ENCODE measurements at places on chromosomes 3 and 15.
A peak's percentile ranks its signal among the peaks of the same experiment; 100 is the strongest.

DNA sequence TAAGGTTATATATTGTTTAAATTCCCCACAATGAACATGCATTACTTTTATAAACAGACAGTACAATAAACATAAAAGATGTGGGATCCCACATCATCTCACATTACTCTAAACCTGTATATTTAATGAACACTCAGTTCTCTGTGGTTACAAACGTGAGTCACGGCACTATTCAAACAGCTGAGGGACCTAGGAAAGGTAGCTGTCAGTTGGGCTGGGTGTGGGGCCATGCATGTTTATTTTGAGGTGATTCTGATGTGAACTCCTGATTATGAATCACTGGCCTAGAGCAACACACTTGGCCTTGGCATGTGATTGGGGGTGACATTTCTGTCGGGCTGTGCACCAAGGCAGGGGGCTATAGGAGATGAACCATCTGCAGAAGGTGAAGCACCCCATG is 147.6 kb upstream of the HACD2 start:
- no peak for DNase-seq

DNA sequence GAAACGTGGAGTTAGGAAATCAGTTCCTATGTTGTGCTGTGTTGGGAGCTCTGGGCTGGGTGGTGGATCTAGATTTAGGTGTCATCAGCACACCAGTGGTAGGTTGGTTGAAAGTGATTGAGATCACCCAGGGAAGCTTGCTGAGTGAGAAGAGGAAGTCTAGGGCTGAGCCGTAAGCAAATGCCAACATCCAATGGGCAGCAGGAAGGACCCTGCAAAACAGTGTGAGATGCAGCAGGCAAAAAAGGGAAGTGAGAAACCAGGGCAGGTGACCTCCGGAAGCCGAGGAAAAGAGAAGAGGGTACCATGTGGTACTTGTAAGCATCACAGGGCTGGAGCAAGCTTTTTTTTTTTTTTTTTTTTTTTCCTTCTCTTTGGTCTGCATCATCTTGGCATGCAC is 15.9 kb upstream of the COPG1 start:
- DNase-seq: no peak

DNA sequence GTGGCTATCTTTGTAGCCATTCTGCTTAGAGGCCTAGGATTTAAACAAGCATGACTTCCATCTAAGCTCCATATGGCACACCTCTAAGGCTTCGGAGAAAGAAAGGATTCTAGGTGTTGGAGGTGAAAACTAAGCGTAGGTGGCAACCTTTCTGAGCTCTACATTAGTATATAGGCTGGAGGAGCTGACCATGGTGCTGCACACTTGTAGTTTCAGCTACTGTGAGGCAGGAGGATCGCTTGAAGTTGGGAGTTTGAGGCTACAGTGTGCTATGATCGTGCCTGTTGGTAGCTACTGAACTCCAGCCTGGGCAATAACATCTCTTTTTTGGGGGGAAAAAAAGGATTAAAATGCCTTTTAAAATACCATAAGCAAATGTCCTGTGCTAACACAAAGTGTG is 7.4 kb downstream of the EAF1 start:
- no peak for DNase-seq

DNA sequence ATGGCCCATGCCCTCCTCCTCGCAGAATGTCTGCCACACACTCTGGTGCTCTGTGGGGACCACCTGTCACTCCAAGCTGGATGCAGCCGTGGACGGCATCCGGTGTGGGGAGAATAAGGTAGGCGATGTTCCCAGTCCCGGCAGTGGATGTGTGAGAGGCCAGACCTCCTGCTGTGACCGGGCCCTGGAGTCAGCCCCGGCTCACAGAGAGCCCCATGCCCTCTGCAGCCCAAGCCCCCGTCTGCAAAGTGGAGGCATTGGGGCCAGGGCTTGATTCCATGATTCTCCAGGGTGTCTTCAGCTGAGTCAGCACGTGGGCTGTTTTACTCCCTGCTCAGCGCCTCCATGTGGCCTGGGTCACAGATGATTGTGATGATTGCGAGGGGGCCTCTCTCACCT is 32.2 kb downstream of the GOLGA6L10 start:
- no peak for DNase-seq

DNA sequence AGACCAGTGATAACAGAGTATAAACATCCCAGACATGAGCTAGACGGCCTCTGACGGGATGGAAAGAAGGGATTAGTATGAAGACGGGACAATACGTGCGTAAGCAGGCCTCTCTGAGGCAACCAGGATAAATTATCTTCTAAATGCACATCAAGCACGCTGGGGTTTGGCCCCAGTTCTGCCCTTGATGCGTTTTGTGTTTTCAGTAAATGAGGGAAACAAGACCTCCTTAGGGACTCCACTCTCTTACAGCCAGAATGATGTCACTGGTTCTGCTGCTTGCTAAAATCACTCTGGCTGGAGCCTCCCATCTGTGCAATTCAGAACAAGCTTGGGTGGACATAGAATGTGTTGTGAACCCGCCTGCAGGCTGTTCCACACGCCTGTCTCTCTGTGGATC is 156.0 kb upstream of the MCTP2 start:
- no peak for DNase-seq

DNA sequence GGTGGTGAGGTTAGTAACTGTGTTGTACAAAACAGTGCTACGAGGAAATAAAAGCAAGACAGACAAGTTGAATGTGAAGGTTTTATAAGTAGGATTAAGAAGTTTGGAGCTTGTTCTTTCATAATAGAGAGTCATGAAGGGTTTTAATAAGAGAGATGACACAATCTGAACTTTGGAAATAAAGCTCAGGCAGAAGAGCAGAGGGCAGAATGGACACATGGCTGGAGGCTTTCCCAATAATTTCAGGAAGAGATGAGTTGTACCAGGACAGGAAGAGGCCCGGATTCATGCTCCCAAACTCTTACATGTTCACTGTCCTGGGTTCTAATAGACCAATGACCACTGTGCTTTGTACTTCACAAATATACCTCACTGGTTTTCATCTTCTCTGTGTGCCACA is 194.8 kb downstream of the SLC9A9 start:
- no peak for DNase-seq

- no peak for DNase-seq
These were observed 49.0 kb downstream of the CLDN11 start for GRCh38 chr3:170467571-170468147.

- DNase-seq: peak; percentile 51
These were observed 154.5 kb downstream of the FOXP1 start for GRCh38 chr3:71428841-71429596.

GRCh38 chr15:92014281-92015030 is 160.9 kb downstream of the SLCO3A1 start:
- no peak for DNase-seq

DNA sequence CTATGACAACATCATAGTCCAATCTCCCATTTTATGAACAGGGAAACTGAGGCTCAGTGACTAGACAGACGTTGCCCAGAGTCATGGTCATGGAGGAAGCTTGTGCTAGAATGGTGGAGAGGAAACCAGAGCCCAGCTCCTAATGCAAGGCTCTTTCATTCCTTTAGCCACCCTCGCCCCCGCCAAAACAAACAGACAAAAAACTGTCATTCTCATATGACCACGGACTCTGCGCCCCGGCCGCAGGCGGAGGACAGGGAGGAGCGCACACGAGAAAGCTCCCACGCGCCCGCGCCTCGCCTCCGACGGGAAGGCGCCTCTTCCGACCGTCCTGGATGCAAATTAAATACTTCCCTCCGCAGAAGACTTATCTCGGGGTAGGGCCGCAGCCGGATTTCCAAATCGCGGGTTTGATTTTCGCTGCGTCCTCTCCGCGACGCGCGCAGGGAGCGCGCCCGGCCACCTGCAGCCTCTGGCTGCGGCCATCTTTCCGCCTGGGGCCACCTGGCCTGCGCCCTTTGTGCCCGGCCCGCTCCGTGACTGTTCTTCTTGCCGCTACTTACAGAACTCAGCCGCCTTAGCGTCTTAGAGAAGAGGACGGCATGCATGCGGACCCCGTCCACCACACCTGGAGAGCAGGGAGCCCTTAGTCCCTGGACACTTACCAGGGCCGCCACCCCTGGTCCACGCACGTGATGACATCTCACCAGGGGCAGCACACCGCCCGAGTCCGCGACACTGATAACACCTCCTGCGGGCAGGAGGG is 670 bp upstream of the ATP13A3 start:
- peak; percentile 62 for DNase-seq

- no peak for DNase-seq
These were observed 121.1 kb upstream of the GOLIM4 start for GRCh38 chr3:168216851-168217250.

Data from cardiac fibroblast (primary cell).